ENCODE measurements at places on chromosomes 13 and 19.

DNA sequence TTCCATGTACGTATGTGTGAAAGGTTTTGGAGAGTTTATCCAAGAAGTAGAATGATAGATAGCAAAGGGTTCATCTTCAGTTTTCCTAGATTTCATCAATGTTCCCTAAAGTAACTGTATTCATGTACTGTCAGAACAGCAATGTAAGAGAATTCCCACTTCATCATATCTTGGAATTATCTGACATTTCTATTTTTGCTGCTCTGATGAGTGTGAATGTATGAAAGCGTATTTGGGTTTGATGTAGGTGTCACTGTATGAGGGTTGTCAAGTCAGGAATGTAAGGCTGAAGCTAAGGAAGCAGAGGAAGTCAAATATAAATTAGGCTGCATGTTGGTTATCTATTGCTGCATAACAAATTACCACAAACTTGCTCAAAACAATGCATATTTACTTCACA, 7.2 kb upstream of the KATNAL1 start:
- DNase-seq: no peak

DNA sequence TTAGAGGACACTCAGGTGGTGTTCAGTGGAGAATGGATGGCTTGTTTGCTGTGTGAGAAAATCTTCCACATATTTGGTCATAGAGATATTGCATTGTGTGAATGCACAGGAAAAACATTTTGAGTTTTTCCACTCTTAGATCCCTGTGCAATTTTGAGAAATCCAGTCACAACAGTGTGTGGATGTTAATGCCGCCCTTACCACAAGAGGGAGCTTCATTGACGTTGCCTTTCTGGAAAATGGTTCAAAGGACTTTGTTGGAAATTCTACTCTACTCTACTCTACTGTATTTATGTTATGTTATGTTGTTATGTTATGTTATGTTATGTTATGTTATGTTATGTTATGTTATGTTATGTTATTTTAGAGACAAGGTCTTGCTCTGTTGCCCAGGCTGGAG, 13.4 kb downstream of the ZNF20 start:
- no peak for DNase-seq

DNA sequence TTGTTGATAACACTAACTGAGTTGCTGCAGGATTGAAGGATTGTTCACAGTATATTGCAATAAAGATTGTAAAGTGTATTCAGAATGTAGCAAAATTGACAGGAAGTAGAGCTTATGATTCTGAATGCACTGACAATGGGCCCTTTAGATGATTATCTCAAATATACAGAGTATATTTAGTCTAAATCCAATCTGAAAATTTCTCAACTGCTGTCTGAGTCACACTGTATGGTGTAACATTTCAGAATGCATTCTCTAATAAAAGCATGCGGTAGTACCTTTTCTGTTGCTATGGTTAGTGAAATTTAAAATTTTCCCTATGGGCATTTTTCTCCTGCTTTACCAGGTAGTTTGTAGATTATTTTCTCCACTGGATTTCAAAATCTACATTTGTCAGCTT, 365.2 kb downstream of the PCDH17 start:
- DNase-seq: no peak

GRCh38 chr19:37304190-37304883, 66.6 kb upstream of the ZNF527 start:
- DNase-seq: no peak

DNA sequence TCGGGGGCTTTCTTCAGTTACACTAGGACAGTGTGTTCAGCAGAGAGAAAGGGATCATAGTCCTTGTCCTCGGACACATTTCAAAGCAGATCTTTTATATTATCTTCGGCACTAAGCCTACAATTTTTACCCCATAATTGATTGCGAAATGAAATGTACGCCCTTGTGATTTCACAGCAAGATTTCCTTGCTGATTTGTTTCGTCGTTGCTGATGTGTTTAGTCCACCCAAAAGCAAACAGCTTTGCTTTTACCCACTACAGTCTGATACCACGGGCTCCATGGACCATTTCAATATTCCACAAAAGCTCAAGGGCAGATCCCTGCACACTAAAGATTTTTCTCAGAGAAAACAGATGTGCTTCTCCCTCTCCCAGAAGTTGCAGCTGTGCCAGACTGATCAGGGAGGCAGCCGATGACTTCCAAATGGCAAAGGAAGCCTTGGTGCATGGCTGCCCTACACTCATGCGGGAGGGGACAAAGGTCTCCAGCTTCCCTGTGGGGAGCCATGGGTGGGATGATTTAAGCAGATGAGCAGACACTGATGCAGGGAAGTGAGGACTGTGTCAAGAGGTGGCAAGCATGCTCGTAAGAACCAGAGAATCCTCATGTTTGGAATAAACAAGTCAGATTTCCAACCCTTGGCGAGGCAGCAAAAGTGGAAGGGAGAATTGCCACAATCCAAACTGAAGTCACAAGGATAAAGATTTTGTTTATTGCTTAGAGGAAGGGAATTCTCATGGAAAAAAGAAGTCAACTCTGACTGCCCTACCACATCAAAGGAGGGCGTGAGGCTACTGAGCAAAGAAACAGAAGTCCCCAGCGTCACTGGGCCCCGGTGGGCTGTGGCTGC, 81.1 kb downstream of the STK24 start:
- peak; percentile 42 for DNase-seq
